ENCODE measurements at places on chromosomes 4 and X.

GRCh38 chr4:38034986-38035882 is 75.0 kb downstream of the PTTG2 start:
- DNase-seq = no peak
- peaks cover 19% of the 10 kb centered on the region for H3K36me3 ChIP-seq
- H3K27me3 ChIP-seq = no peaks in the 10 kb centered on the region
- H3K4me1 ChIP-seq = no peaks in the 10 kb centered on the region

DNA sequence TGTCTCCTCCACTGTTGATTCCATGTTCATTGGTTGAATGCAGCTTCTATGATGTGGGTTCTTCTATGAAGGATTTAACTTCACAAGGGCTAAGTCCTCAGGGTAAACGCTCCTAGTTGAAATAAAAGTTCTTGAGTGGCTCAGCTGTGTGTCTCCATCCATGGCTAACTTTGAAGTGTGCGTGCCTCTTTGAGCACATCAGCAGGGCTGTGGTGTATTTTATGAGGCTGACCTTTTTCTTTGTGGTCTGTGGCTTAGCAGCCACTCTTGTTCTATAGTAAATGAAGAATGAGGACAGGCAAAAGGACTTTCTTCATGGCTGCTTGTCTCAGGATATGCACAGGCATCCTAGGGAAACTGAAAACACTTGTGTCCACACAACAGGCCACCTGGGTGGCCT is 88.5 kb downstream of the KIT start:
- H3K4me3 ChIP-seq = no peak overlapping the region
- no peak overlapping the region for H3K27ac ChIP-seq
- H3K4me1 ChIP-seq = peaks cover 4% of the 10 kb centered on the region

DNA sequence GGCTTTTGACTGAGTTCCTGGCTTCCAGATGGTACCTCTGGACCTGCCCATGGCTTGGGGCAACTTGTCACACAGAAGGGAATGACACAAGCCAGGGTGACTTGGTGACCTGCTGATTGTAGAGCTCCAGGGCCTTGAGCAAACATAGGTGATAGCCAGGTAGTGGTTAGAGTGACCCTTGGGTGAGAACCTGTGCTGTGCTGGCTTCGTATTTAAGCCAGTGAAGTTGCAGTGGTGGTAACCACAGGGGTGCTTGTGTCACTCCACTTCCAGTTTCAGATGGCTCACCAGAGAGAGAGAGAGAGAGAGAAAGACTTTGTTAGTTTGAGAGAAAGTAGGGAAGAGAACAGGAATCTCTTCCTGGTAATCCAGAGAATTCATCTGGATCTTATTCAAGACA is 471.6 kb downstream of the ZIC3 start:
- H3K27ac ChIP-seq = no peak overlapping the region
- H3K4me1 ChIP-seq = no peaks in the 10 kb centered on the region
- H3K4me3 ChIP-seq = no peak overlapping the region
- H3K27me3 ChIP-seq = no peaks in the 10 kb centered on the region
- H3K36me3 ChIP-seq = no peaks in the 10 kb centered on the region

- no peaks in the 10 kb centered on the region for H3K36me3 ChIP-seq
- no peak overlapping the region for H3K4me3 ChIP-seq
- H3K4me1 ChIP-seq = no peaks in the 10 kb centered on the region
- H3K27me3 ChIP-seq = no peaks in the 10 kb centered on the region
- no peak overlapping the region for H3K27ac ChIP-seq
- no peak for DNase-seq
Observed at GRCh38 chr4:90211174-90211573, 84.0 kb downstream of the CCSER1 start.

DNA sequence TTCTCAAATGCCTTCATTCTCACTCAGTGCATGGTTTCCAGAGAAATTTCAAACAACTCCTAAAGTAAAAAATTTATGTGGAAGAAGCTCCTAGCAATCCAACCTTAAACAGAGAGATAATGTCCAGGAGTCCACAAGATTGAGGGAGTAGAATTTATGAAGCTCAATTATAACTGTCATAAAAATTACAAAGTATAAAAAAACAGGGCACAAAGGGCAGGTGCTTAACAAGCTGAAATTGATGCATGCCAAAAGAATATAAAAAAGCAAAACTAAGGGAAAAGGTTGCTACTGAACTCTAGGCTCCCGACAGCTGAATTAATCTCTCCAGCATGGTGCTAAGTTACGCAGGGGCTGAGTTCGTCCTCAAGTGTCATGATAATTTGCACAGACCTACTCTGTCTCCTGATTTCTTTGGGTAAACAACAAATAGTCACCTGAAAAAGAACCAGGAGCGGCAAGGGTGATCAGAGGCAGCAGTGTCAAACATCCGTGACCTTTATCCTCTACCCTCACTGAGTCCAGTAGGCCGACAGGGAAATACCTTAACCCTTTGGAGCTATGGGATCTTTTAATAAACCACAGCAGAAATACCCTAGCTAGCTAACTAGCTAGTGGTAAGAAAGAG is 47.2 kb upstream of the RELL1 start:
- no peaks in the 10 kb centered on the region for H3K36me3 ChIP-seq
- no peak overlapping the region for H3K27ac ChIP-seq
- no peaks in the 10 kb centered on the region for H3K27me3 ChIP-seq
- no peak for DNase-seq
- no peaks in the 10 kb centered on the region for H3K4me1 ChIP-seq
- H3K4me3 ChIP-seq = no peak overlapping the region

GRCh38 chr4:54643958-54644751 is 13.6 kb upstream of the KIT start:
- H3K27ac ChIP-seq = no peak overlapping the region
- H3K4me3 ChIP-seq = no peak overlapping the region
- H3K27me3 ChIP-seq = peaks cover 3% of the 10 kb centered on the region
- no peaks in the 10 kb centered on the region for H3K36me3 ChIP-seq

- H3K36me3 ChIP-seq = peaks cover 5% of the 10 kb centered on the region
- H3K4me1 ChIP-seq = peaks cover 85% of the 10 kb centered on the region
- H3K4me3 ChIP-seq = no peak overlapping the region
- H3K27ac ChIP-seq = no peak overlapping the region
- no peaks in the 10 kb centered on the region for H3K27me3 ChIP-seq
Observed at GRCh38 chr4:152460488-152460887, 75.4 kb downstream of the FBXW7 start.

DNA sequence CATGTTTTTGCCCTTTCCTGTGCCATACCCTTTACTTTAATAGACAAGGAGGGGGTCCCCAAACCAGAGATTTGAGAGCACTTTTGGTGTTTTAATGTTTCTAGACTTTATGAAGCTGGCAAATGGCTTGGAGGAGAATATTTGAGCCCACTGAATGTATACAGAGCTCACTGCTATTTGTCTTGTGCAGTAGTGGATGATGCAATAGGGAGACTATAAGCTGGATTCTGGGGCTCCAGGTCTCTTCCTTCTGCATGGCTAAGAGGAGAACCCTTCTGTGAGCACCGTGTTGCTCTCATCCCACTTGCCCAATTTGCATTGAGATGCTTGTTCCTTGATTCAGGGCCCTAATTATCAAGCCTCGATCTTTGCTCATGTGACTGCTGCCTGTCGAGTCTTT is 8.9 kb upstream of the PUDP start:
- no peak overlapping the region for H3K4me3 ChIP-seq
- H3K27ac ChIP-seq = no peak overlapping the region
- no peaks in the 10 kb centered on the region for H3K36me3 ChIP-seq

DNA sequence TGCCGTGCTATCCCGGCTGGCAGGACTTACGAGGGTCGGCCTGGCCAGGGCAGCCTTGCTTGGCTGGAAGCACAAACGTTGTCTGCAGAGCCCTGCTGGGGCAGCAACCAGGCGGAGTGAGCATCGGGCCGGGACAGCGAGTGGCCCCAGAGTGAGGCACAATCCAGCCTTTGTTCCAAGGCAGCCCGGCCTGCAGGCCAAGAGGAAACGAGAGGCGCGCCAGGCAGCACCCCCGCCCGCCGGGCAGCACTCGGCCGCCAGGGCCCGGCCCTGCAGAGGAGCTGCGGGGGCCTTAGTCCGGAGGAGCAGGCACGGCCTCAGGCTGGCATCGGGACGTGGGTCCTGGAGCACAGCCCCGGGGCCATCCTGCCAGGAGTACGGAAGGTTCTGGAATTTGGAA is 24.1 kb downstream of the FGFRL1 start:
- no peak for DNase-seq
- H3K36me3 ChIP-seq = no peaks in the 10 kb centered on the region
- no peak overlapping the region for H3K4me3 ChIP-seq
- no peaks in the 10 kb centered on the region for H3K4me1 ChIP-seq

DNA sequence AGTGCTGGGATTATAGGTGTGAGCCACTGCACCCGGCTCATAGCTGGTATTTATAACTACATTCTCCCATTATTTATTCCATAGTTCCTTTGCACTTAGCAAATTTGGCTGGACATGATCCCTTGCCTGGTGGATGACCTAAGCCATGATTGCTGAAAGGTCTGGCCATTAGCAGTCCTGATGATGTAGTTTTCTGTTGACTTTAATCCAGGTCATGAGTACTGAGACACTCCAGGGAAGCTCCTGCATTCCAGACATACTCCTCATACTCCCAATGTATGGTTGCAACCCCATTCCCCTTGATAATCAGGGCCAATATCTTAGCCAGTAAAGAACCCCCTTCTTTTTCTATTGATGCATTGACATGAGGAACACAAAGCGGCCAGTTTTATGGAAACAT is 24.4 kb upstream of the MGST2 start:
- no peaks in the 10 kb centered on the region for H3K4me1 ChIP-seq
- no peaks in the 10 kb centered on the region for H3K36me3 ChIP-seq
- H3K27ac ChIP-seq = no peak overlapping the region
- no peaks in the 10 kb centered on the region for H3K27me3 ChIP-seq

GRCh38 chrX:24647257-24648058 is at the start of gene PCYT1B:
Gene PCYT1B, minus strand, starts transcription at chrX:24647347. Its CDS starts 242 bp downstream, at chrX:24647105.
- no peaks in the 10 kb centered on the region for H3K36me3 ChIP-seq
- H3K4me3 ChIP-seq = peak within 1 kb of the TSS; percentile 87
- peak; percentile 65 for DNase-seq
- H3K4me1 ChIP-seq = peaks cover 16% of the 10 kb centered on the region
- peak within 1 kb of the TSS; percentile 71 for H3K27ac ChIP-seq

- no peak overlapping the region for H3K4me3 ChIP-seq
- H3K36me3 ChIP-seq = no peaks in the 10 kb centered on the region
- DNase-seq = no peak
Observed at GRCh38 chrX:23383411-23383810, 48.8 kb downstream of the PTCHD1 start.

- H3K36me3 ChIP-seq = peaks cover 21% of the 10 kb centered on the region
- H3K27me3 ChIP-seq = no peaks in the 10 kb centered on the region
- H3K4me3 ChIP-seq = no peak overlapping the region
- DNase-seq = no peak
Observed at GRCh38 chr4:165308606-165309005, 18.9 kb upstream of the MSMO1 start.

DNA sequence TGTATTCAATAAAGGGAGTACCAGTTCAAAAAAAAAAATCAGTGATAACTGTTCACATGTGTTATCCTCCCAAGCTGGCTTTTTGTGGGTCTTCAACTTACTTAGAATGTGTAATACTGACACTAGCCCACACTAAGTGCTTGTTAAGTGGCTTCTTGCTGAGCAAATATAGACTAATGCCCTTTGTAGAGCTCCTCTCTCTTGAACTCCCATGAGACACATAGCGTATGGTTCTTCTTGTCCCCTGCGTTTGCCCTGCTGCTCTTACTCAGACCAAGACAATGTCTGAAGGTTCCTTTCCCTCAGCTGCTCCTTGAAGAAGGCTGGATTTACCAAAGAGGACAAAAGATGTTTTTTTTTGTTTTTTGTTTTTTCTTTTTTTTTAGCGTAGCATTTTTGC is 110.9 kb downstream of the FRAS1 start:
- peaks cover 8% of the 10 kb centered on the region for H3K27me3 ChIP-seq
- no peak overlapping the region for H3K4me3 ChIP-seq
- H3K4me1 ChIP-seq = peaks cover 6% of the 10 kb centered on the region
- no peak overlapping the region for H3K27ac ChIP-seq
- DNase-seq = no peak

GRCh38 chrX:39639871-39640270 is 457.9 kb downstream of the BCOR start:
- no peak overlapping the region for H3K4me3 ChIP-seq
- H3K4me1 ChIP-seq = no peaks in the 10 kb centered on the region

DNA sequence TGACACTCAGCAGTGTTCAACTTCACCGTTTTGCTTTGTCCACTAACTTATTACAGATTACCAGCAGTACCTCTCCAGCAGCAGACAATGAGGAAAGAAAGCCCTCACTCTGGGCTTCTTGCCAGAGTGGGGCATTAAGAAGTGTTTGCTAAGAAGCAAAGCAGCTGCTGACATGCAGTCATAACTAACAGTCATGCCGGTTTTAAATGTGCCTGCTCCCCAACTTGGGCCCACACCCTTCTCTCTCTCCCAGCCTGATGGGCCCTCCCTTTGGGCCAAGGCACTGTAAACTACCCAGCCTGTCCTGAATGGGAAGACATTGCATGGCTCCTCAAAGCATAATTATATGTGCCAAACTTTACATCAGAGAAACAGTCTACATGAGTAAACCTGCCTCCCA is 54.6 kb upstream of the HHIP start:
- H3K4me1 ChIP-seq = no peaks in the 10 kb centered on the region
- DNase-seq = no peak
- no peaks in the 10 kb centered on the region for H3K27me3 ChIP-seq
- H3K4me3 ChIP-seq = no peak overlapping the region
- no peak overlapping the region for H3K27ac ChIP-seq

GRCh38 chr4:156475322-156475721 is 496.3 kb downstream of the PDGFC start:
- H3K27ac ChIP-seq = no peak overlapping the region
- no peak for DNase-seq
- H3K4me3 ChIP-seq = no peak overlapping the region

GRCh38 chr4:21177871-21178270 is 477.6 kb downstream of the PACRGL start:
- H3K4me1 ChIP-seq = no peaks in the 10 kb centered on the region
- H3K36me3 ChIP-seq = no peaks in the 10 kb centered on the region
- no peak overlapping the region for H3K4me3 ChIP-seq
- no peak for DNase-seq
- no peak overlapping the region for H3K27ac ChIP-seq

DNA sequence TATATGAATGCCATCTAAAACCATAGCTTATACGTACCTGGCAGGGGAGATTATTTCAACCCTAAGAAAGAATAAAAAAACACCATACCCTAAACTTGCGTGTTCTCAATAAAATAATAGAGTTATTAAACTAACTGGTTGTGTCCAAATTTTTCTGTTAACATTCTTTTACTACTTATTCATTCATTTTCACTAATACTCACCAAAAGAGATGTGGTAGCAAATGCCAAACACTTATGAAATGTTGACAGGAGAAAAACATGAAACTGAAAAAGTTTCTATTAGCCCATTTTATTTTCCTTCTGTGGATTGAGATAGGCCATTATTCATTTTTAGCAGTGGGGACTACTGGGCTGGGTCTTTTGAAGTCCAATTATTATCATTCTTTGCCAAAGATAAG is 102.0 kb downstream of the TSPAN5 start:
- H3K4me3 ChIP-seq = no peak overlapping the region
- no peak for DNase-seq
- no peaks in the 10 kb centered on the region for H3K27me3 ChIP-seq
- H3K4me1 ChIP-seq = peaks cover 2% of the 10 kb centered on the region
- no peaks in the 10 kb centered on the region for H3K36me3 ChIP-seq

- peaks cover 3% of the 10 kb centered on the region for H3K4me1 ChIP-seq
- H3K27ac ChIP-seq = no peak overlapping the region
- no peak overlapping the region for H3K4me3 ChIP-seq
- H3K36me3 ChIP-seq = no peaks in the 10 kb centered on the region
- H3K27me3 ChIP-seq = no peaks in the 10 kb centered on the region
- no peak for DNase-seq
Observed at GRCh38 chrX:119583431-119584059, 9.2 kb downstream of the UBE2A start.

- DNase-seq = no peak
- no peaks in the 10 kb centered on the region for H3K4me1 ChIP-seq
- no peaks in the 10 kb centered on the region for H3K36me3 ChIP-seq
- no peaks in the 10 kb centered on the region for H3K27me3 ChIP-seq
Observed at GRCh38 chrX:3501833-3502535, 155.5 kb upstream of the MXRA5 start.

All from naive thymus-derived CD8-positive, alpha-beta T cell (primary cell).